Muscle of back (tissue), 13 donors: ENCODE measurements at places on chromosomes 3 and 15.

GRCh38 chr3:113454630-113455029 lies 13.3 kb upstream of the CFAP44 start:
- no peak for DNase-seq

- no peak for DNase-seq
Measured at GRCh38 chr15:66071921-66072295, 181.6 kb downstream of the MEGF11 start.

DNA sequence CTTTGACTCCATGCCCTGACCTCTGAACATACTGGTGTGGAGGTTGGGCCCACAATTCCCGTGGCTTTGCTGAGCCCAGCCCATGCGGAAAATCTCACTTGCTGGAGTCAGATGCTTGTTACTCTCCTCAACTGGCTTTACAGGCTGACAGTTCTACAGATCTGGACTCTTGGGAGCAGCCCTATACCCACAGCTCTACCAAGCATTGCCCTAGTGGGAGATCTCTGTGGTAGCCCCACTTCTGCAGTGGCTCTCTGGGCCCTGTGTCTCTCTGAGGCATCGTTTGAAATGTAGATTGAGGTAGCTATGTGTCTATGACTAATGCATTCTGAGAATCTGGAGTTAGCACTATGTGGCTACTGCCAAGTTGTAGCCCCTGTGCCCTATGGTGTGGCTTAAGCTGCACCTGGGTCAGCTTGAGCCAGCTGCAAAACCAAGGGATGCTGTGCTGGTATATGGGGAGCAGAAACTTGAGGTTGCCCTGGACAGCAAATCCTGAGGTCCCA lies 625.8 kb upstream of the ALCAM start:
- no peak for DNase-seq

DNA sequence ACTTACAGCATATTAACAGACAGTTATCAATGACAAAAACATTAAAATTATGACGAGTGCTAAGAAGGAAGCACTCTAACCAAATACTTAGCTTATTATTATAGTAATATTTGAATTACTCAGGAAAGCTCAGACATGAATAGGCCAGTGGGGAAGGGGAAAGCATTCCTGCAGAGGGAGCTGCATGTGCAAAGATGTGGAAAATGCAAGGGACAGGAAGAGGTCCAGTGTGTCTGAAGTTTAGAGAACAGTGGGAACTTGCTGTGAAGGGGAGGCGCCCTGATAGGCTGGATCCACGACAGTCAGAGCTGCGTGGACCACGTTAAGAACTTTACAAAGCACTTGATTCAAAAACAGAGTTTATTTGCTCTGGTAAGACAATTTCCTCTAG lies 1.2 kb upstream of the SPICE1 start:
- no peak for DNase-seq
